Cardiac muscle cell (in vitro differentiated cells and primary cell): ENCODE measurements at places on chromosomes 7 and 10.

DNA sequence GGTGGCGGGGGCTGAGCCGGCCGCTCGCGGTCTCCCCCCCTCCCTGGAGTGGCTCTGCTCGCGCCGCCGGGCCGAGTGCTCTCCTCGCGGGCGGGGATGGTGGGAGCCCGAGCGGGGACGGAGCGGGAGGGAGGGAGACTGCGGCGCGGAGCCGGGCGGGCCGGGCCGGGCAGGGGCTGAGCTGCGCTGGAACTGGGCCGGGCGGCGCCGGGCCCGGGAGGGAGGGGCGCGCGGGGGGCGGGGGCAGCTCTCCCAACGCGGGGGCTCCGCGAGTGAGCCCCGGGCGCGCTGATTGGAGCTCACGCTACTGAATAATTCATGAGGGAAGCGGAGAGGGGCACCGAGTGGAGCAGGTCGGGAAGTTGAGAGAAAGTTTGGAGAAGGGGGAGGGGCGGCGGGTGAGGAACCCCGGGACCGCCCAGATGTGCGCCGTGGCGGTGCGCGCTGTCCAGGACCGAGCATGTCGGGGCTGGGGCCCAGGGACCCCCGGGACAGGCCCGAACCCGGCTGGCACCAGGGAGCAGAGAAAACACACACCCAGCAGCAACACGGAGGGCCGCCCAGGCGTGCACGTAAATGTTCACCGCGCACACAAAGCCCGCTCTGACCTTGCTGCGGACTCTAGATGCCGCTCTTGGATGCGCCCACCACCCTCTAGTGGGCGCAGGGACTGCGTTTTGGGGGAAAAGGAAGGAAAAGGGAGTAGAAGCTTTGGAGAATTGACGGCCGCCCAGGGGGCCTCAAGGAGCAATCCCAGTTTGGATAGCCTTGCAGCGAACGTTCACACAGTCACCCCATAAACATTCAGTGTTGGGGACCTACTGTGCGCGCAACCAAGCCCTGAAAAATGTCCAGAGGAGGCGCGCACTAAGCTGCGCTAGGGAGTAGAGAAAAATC is at the start of gene EPHB4:
TSS of gene EPHB4 (minus strand) at position 194 of the 897 bp plus-strand sequence. CDS start 493 bp downstream, outside the sequence.
- peak; percentile 90 for DNase-seq

- DNase-seq, result peak; percentile 77
These were observed 30.2 kb upstream of the EZH2 start for GRCh38 chr7:148914208-148914777.

DNA sequence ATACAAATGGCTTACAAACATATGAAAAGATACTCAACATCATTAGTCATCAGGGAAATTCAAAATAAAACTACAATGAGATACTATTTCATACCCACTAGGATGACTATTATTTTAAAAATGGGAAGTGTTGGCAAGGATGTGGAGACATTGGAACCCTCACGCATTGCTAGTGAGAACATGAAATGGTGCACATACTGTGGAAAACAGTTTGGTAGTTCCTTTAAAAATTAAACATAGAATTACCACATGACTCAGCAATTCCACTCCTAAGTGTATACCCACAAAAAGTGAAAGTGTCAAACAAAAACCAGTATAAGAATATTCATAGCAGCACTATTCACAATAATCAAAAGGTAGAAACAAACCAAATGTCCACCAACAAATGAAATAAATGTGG is 48.5 kb upstream of the SHTN1 start:
- no peak for DNase-seq

DNA sequence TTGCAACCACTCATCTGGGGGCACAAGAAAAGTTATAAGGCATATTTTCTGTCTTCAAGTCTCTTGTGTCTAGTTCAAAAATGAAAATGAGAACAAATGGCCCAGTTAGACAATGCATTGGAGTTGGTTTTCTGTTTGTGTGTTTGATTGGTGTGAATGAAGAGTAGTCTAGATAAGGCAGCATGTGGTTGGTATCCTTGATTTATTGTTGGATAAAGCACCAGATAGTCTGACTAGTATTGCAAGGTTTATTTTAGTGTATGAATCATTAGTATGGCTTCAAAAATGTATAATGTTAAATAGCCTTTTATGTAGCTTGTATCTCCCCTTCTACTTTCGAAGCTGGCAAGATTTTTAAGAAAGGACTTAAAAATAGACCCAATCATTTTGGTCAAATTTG is 237.3 kb downstream of the CDK14 start:
- no peak for DNase-seq

DNA sequence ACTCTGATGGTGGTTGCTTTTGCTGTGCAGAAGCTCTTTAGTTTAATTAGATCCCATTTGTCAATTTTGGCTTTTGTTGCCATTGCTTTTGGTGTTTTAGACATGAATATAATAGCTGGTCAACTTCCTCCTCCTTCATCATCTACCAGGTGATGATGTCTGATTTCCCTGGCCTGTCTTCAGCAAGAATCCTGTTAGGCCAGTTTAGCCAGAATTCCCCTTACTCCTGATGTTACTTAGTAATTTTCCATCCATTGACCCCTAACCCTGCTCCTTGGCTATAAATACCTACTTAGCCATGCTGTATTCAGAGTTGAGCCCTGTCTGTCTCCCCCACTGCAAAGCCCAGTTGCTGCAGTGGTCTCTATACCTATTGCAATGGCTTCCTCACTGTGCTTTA is 91.4 kb downstream of the ZNF777 start:
- no peak for DNase-seq

DNA sequence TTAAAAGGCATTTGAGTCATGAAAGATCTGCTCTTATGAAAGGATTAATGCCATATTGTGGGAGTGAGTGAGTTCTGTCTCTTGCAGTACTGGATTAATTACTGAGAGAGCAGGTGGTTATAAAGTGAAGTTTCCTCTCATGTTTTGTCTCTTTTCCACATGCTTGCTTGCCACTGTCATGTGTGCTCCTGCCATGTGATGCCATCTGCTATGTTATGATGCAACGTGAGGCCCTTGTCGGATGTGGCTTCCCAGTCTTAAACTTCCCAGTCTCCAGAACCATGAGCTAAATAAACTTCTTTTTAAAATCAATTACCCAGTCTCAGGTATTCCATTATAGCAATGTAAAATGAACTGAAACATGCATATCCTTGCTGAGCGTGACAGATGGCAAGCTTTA is 22.7 kb upstream of the TCTN3 start:
- DNase-seq, result no peak

DNA sequence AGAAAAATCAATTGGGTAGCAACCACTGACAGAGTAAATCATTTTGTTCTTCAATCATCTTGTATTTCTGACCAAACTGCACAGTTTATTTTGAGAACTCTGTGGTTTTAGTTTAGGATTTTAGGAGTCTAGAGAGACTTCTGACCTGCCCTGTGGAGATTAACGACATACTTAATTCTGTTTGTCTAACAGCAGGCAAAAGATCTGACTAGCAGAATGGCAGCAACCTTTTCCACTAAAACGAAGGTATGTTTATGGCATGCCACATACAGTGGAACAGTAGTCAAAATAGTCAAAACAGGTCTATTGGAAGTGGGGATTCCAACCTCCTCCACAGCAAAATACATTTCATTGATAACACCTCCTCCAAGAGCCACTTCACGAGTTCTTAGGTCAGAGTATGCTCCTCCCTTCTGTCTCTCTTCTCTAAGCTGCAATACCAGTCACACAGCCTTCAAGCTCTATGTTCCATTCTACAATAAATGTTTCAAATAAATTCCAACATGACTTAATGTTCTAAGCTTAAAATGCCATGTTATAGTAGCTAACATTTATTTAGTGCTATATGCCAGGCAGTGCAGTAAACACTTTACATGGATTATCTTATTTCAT is 34.4 kb downstream of the NRCAM start:
- DNase-seq, result no peak

- DNase-seq, result no peak
These were observed 92.9 kb downstream of the XRCC2 start for GRCh38 chr7:152583006-152583405.

DNA sequence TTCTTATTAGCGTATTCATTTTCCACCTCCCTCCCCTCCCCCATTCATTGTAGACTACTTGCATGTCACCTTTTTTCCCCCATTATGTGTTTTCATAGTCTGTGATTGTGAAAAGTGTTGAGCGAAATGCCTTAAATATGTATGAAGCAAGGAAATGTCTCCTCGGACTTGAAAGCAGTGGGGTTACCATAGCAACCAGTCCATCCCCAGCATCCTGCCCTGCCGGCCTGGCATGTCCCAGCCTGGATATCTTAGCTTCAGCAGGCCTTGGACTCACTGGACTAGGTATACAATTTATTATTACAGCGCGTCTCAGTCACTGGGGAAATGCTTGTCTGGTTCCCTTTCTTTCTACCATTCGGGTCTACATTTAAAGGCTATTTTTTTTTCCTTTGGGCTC is 283.6 kb downstream of the BICC1 start:
- no peak for DNase-seq

- no peak for DNase-seq
These were observed 128.6 kb downstream of the ICA1 start for GRCh38 chr7:8133188-8133848.

DNA sequence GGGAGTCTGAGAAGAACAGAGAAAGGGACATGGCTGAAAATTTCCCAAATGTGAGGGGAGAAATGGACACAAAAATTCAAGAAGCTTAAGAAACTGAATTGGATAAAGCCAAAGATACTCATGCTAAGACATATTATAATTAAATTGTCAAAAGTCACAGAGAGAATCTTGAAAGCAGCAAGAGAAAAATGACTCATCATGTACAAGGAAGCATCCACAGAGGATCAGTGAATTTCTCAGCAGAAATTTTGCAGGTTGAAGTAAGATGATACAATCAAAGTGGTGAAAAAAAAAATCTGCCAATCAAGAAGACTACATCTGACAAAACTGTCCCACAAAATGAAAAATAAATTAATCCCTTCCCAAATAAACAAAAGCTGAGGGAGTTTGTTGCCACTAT is 56.8 kb downstream of the MPP7 start:
- DNase-seq, result no peak

GRCh38 chr7:67990003-67990402 is 993.4 kb downstream of the TYW1 start:
- no peak for DNase-seq

GRCh38 chr7:8185926-8186683 is 75.9 kb downstream of the ICA1 start:
- DNase-seq, result no peak

DNA sequence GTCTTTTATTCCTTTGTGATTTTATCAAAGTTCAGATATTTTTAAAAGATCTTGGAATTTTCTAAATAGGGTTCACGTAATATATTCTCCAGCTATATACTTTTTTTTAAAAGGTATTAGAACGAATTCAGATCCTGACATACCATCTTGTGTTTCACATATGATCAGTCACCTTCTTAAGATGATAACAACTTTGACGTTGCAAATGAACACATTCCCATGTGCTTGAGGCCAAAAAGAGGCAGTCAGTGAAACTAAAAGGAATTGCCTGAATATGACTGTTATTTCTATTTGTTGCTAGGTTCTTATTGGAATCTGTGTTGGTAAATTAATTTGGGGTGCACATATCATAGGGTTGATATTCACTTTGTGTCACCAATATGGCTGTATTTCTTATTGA is 310.1 kb downstream of the MDFIC start:
- peak; percentile 13 for DNase-seq
